ENCODE measurements at places on chromosomes 3 and 15.

GRCh38 chr3:17140670-17141505 is 256.1 kb downstream of the PLCL2 start:
- DNase-seq, result no peak

- DNase-seq, result no peak
Measured at GRCh38 chr3:149765762-149766334, 13.6 kb upstream of the COMMD2 start.

- DNase-seq, result no peak
Measured at GRCh38 chr3:29099775-29100174, 181.1 kb upstream of the RBMS3 start.

- no peak for DNase-seq
Measured at GRCh38 chr15:37017031-37017625, 83.2 kb downstream of the MEIS2 start.

DNA sequence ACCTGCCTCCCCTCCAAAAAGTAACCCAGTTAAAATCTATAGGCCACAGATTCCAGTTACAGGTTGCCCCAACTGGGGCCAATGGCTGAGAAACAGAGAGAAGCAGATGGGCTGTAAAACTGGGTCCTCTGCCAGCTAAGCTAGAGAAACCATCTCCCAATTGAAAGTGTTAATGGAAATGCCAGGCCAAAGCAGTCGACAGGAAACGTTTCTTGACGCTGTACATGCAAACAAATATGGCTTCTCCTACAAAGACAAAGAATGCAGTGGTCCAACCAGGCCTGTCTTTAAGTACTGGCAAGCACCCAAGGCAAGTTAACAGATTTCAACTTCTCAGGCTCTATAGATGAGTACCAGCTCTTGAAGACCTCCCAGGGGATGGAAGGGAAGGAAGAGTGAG is 71.3 kb downstream of the MAGI1 start:
- no peak for DNase-seq

GRCh38 chr3:50202353-50203112 is 2.5 kb upstream of the SLC38A3 start:
- no peak for DNase-seq

DNA sequence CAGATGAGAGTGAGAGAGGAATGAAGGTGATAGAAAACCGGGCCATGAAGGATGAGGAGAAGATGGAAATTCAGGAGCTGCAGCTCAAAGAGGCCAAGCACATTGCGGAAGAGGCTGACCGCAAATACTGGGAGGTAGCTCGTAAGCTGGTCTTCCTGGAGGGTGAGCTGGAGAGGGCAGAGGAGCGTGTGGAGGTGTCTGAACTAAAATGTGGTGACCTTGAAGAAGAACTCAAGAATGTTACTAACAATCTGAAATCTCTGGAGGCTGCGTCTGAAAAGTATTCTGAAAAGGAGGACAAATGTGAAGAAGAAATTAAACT is 88.9 kb downstream of the EOMES start:
- no peak for DNase-seq

DNA sequence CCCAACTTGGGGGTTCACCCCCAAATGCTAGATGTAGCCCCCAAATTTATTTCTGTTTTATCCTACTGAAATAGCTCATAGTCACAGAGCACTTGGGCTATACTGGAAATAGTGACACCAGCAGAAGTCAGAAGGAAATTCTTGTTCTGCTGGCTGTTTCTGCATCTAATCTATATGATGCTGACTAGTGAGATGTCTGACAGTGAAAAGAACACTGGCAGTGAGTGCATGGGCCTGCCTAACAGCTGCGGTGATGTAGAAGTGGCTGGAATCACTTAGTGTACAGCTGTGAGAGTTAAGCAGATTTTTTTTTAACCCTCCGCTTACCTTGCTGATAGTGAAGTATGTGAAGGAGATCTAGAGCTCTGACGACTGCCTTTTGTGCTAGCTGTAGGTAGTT is 14.0 kb downstream of the TTC14 start:
- DNase-seq, result no peak

Measured in GM12892 (cell line).